ENCODE measurements at places on chromosomes 5 and 9.

DNA sequence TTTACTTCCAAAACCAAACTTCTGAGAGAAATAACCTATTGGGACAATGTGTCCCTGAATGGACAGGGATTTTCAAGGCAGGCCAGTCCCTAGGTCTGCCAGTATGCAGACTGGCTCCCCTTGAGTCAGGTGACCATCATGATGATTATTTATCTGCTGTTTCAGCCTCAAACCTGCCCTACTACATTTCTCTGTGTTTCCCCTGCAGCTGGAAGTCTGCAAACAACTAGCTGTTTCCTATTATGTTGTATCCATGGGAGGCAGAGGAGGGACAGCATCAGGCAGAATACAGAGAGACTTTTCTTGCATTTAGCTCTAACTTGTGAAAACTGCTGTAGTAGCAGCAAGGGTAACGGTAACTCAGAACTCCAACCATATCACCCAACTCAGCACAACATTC lies 36.2 kb upstream of the IFNK start:
- DNase-seq, result no peak

GRCh38 chr5:169301386-169301934 lies 521 bp upstream of the SLIT3 start:
- no peak for DNase-seq

GRCh38 chr9:78014776-78015175 lies 16.8 kb downstream of the GNAQ start:
- DNase-seq, result no peak

- no peak for DNase-seq
Observed at GRCh38 chr5:10793785-10794184, 32.8 kb upstream of the DAP start.

DNA sequence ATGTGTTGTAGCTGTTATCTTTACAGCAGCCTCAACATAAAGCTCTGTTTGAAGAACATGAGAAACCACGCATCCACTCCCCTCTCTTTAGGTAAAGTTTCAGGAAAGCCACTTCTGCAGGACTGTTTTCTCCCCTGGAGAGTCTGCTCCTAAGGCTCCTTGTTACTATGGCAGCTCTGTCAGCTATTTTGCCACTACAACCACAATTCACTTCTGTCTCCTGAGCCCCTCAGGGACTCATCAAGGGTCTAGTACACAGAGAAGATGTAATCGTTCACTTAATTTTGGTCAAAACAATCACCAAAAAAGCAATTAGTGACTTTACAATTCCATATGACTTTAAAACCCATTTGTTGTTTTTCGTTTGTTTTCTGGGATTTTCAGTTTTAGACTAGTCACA lies 157.7 kb downstream of the FBN2 start:
- no peak for DNase-seq

- DNase-seq, result no peak
Observed at GRCh38 chr5:115514220-115514619, 30.4 kb downstream of the FEM1C start.

GRCh38 chr9:6562201-6562600 lies 83.3 kb downstream of the GLDC start:
- no peak for DNase-seq

DNA sequence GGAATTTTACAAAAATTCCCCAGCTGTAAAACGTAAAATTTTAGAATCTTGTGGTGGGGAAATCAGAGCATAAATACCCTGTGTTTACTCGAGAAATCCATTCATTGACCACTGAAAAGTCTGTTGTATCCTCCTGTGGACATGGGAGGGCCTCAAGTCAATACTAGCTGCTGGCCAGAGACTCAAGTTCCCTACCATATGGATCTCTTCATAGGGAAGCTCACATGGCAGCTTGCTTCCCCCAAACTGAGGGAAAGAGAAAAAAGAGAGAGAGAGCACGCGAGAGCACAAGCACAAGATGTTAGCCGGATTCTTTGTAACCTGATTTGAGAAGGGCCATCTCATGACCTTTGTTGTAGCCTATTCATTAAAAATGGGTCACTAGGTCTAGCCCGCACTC lies 591.9 kb downstream of the LRRC70 start:
- no peak for DNase-seq

DNA sequence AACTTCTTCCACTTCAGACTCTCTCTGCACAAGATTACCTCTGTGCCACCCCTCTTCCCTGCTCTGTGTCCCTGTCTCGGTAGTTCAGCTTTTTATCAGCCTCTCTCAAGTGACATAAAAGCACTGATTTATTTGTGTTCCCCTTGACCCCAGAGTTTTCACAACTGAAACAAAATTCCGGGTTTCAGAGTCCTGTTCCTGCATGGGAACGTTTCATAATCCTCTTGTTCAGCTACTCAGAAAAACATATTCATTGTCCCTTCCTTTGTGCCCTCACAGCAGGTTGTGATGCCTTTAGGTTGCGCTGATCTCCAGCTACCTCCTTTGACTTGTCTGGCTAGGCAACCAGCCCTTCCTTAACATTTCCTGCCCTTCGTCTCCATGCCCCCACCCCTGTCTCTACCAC lies 13.7 kb upstream of the ITGA1 start:
- DNase-seq, result no peak

GRCh38 chr5:173326501-173326960 lies 1.7 kb downstream of the STC2 start:
- DNase-seq, result no peak

DNA sequence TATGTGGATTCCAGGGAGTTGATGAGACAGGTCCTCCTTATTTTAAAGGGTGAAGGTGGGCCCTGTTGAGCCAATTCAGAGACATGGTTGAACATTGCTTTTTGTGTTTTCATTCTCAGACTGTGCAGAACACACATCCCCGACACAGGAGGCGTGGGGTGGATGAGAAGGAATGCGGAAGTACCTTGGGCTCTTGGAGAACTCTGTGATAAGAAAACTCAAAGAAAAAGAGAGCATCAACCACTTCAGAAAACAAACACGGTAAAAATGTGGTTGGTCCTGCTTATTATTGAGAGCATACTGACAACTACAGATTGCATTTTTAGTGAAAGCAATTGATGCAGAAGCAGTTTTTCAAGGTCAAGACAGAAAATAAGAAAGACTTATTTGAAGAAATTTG lies 659.8 kb downstream of the IRX1 start:
- no peak for DNase-seq

DNA sequence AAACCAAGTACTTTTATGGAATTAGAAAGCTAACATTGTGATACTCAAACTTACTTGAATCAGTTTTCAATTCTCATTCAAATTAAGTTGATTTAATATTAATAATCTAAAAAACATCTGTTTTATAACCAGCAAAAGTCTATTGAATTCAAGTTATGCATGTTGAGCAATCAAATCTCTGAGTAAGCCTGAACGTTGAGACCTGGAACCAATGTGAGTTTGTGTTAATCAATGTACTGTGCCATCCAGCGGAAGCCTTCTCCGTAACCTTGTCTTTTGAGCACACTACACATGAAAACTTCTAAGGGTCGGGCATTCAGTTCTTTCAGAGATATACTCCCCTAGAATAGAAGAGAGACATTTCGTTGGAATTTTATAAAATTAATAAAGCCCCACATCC lies 25.9 kb downstream of the SAR1B start:
- no peak for DNase-seq

- no peak for DNase-seq
Observed at GRCh38 chr9:130627896-130628792, 36.2 kb upstream of the PRDM12 start.

DNA sequence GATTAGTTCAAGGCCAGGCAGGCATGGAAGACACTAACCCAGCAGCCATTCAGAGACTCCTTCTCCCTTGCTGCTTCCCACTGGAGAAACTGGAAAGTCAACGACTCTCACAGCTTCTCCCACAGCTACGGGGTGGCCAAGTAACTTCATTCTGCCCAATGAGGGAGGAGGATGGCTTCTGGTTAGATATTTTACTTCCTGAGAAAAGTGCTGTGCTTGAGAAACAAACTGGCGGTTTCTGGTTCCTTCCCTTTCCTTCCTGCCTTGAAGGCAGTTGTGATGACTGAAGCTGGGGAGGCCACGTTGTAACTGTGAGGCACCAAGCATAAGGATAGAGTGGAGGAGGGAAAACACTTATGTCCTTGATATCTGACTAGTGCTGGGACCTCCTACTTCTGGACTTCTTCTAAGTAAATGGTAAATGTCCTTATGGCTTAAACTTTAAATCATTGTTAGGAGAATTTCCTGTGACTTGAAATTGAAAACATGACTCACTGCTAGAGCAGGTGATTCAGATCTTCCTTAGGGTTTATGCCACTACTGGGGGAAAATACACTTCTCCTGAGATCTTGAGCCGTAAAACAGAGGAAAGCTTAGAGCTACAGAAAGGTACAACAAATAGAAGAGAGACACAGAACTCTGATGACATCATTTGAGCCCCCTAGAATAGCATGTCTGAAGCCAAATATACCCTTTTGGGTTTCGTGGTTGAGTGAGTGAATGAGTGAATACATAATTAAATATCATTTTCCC lies 3.1 kb upstream of the GNPDA1 start:
- DNase-seq, result no peak

- no peak for DNase-seq
Observed at GRCh38 chr5:114319821-114320220, 42.0 kb upstream of the KCNN2 start.

DNA sequence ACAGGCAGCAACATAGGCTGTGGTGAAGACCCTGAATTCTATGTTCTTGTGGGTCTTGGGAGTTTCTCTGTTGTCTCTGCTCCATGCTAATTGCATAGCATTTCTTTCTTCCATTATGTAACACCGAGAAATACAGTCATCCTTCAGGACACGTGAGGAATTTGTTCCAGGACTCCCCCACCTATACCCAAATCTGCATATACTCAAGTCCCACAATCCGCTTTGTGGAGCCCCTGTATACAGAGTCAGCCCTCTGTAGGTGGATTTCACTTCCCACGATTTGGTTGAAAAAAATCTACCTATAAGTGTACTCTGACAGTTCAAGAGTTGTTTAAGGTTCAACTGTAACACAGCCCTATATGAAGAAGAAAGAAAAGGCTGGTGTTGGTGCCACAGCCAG lies 22.1 kb downstream of the ANKRD33B start:
- DNase-seq, result no peak

DNA sequence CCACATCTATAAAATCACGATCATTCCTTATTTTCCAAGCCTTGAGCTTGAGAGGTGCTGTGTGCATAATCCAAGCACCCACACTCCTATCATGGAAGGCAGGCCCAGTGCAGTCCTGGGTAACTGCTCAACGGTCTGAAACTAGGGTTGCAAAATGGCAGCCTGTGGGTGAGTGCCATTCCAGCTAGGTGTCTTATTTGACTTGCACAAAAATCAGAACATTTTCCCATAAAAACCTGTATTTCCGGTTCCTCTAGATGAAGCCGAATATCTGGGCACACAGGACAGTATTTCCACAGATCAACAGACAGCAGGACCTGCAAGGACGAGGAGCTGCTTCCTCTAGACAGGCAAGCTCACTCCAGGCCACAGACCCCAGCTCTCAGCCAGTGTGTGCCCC lies 588.8 kb downstream of the BNC2 start:
- no peak for DNase-seq

DNA sequence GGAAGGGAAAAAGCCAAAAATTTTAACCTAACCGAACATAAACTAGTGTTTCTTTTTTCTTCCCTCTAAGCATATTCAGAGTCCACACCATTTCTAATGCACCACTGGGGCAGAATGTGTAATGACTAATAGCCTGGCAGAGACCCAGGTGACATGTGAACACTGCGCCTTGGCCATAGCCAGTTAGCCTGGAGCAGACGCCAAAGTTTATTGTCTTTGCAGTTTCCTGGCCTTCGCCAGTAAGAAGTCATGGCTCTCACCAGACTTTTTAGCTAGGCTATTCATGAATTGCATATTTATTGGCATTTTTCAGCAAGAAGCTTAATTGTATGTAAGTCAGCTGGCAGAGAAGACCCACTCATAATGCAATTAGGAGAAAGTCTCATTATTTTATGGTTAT lies 182.8 kb upstream of the SLC27A6 start:
- DNase-seq, result no peak

GRCh38 chr5:37619353-37619752 lies 220.5 kb downstream of the GDNF start:
- no peak for DNase-seq

GRCh38 chr9:126205265-126205664 lies 121.4 kb upstream of the MVB12B start:
- no peak for DNase-seq

DNA sequence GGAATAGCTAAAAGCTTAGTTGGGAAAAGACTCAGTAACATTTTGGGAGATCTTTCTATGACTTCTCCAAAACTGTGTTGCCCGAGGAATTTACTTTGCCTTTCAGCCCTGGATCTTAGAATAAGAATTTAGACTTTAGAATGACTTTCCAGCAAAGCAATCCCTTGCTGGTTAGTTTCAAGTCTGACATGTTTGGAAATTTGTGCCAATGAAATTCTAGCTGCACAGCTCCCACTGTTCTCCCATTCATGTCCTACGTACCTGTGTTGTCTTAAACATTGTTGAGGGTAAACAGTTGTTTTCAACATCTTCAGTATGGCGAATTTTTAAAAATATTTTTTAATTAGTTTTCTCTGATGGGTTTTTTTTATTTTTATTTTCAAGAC lies 111.4 kb downstream of the CCDC192 start:
- DNase-seq, result no peak

- DNase-seq, result no peak
Observed at GRCh38 chr5:137891849-137892248, 2.6 kb downstream of the PKD2L2 start.

DNA sequence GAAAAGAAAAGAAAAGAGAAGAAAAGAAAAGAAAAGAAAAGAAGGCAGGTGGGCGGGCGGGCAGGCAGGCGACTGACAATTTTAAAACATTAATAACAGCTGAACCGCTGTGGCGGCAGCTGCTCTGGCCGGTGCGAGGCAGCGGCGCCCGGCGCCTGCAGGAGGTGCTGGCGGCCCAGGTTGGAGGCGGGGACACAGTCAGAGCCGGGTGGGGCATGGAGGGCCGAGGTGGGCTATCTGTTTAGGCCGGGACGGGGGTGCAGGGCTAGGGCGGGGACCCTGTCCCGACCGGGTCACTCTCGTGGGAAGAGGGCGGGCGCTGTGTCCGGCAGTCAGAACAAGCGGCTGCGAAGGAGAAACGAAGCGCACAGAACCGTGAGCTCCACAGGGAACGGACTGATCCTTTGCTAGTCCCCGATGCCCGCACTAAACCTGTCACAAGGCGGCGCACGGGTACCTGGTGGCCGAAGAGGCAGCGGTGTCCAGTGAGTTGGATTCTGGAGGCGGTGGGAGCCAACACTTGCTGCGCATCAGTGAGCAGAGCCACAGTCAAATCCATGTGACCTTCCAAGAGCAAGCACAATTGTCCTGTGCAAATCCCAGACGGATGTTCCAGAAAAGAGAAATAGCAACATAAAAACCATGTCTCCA lies 13.6 kb upstream of the ALDOB start:
- DNase-seq, result peak; percentile 23

GRCh38 chr9:91896097-91896496 lies 53.9 kb downstream of the ROR2 start:
- no peak for DNase-seq

GRCh38 chr5:135076051-135076491 lies 42.0 kb upstream of the PITX1 start:
- no peak for DNase-seq

Measured in caudate nucleus (tissue), 63 donors.